Esophagus muscularis mucosa (tissue), 4 donors: ENCODE measurements at places on chromosomes 7 and 10. TPM values are rescaled to one million over a fixed set of nuclear protein-coding genes. Genes with fewer than 3 reads are reported as not detected.

Gene COMTD1
- 32.3 TPM for total RNA-seq

DNA sequence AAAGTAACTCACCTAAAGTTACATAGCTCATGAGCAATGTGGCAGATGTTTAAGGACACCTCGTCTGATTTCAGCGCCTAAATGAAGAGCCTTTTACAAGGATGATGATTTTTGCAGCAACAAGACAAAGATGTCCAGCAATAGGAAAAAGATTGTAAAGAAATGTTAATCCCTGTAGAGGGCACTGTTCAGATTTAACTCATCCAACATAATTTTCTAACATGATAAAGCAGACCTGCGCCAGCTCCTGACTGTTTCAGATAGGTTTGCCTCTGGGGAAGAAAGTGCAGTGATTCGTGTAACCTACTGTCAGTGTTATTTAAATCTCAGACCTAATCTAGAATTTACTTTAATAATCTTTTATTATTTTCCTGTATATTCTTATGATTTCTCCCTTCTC, 595.2 kb downstream of the AUTS2 start:
- H3K27ac ChIP-seq, result no peak overlapping the region
- H3K4me3 ChIP-seq, result no peak overlapping the region

GRCh38 chr7:105734233-105734632, 142.2 kb downstream of the ATXN7L1 start:
- no peak overlapping the region for H3K27ac ChIP-seq
- H3K4me1 ChIP-seq, result peaks cover 12% of the 10 kb centered on the region
- no peaks in the 10 kb centered on the region for H3K27me3 ChIP-seq
- no peaks in the 10 kb centered on the region for H3K36me3 ChIP-seq
- DNase-seq, result no peak

GRCh38 chr10:106707657-106708056, 456.8 kb downstream of the SORCS1 start:
- no peaks in the 10 kb centered on the region for H3K27me3 ChIP-seq
- H3K27ac ChIP-seq, result no peak overlapping the region
- H3K36me3 ChIP-seq, result no peaks in the 10 kb centered on the region
- no peak overlapping the region for H3K4me3 ChIP-seq
- no peaks in the 10 kb centered on the region for H3K4me1 ChIP-seq

- peak; percentile 74 for DNase-seq
- H3K27me3 ChIP-seq, result no peaks in the 10 kb centered on the region
- H3K36me3 ChIP-seq, result no peaks in the 10 kb centered on the region
- no peaks in the 10 kb centered on the region for H3K4me1 ChIP-seq
- H3K4me3 ChIP-seq, result no peak overlapping the region
Observed at GRCh38 chr7:3897430-3898372, 596.6 kb downstream of the SDK1 start.

- H3K4me1 ChIP-seq, result no peaks in the 10 kb centered on the region
- H3K4me3 ChIP-seq, result no peak overlapping the region
- H3K27ac ChIP-seq, result no peak overlapping the region
Observed at GRCh38 chr7:57225666-57226065, 93.4 kb upstream of the ZNF479 start.

- no peak overlapping the region for H3K4me3 ChIP-seq
- H3K27me3 ChIP-seq, result peaks cover 4% of the 10 kb centered on the region
- no peaks in the 10 kb centered on the region for H3K4me1 ChIP-seq
- no peaks in the 10 kb centered on the region for H3K36me3 ChIP-seq
Observed at GRCh38 chr10:1858048-1858447, 120.7 kb upstream of the ADARB2 start.

DNA sequence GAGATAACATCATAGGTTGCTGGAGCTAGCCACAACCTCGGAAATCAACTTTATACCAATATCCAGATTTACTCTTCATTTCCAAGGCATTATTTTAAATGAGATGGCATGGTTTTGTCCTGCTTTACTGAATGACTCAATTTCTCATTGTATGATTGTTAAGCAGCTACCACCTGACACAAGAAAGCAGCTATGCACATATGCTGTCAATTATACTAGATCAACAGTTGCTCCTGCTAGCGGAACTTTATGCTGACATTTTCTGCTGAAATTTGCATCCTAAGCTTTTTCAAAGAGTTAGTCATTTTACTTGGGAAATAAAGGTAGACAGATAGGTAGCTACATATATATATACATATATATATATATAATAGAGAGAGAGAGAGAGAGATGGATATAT, 8.9 kb upstream of the CH25H start:
- H3K27me3 ChIP-seq, result no peaks in the 10 kb centered on the region
- H3K4me1 ChIP-seq, result peaks cover 4% of the 10 kb centered on the region
- H3K4me3 ChIP-seq, result no peak overlapping the region
- no peak overlapping the region for H3K27ac ChIP-seq
- DNase-seq, result no peak

- H3K27me3 ChIP-seq, result no peaks in the 10 kb centered on the region
- H3K27ac ChIP-seq, result no peak overlapping the region
- H3K36me3 ChIP-seq, result no peaks in the 10 kb centered on the region
- H3K4me1 ChIP-seq, result peaks cover 8% of the 10 kb centered on the region
- no peak for DNase-seq
- H3K4me3 ChIP-seq, result no peak overlapping the region
Observed at GRCh38 chr10:51010977-51011376, 63.3 kb upstream of the PRKG1 start.

DNA sequence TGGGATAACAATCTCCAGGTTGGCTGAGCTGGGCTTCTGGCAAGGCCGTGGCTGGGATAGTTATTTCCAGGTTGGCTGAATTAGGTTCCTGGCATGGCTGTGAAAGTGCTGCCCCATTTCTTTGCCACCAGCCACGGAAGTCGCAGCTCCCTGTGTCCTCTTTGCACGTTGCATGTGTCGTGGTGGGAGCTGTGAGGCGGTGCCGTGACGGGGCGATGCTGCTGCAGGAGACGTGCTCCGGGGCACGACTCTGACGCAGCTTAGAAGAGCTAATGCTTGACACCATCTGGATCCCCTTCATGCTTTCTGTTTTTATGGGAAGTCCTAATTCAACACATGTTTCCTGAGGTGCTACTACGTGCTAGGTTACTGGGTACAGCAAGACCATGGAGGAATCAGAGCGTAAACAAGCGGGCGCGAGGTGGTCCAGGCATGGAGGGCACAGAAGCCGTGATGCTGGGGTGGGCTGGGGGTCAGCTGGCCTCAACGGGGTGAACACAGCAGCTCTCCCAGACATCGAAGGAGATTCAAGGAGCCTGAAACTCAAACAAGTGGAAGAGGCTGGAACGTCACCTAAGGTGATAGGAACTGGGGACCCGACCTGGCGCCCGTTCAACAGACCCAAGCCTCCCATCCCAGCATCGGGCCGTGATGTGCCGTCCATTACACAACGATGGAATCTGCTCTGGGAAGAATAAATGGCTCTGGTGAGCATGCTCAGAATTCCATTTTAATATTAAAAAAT, 407.1 kb downstream of the DNAJB6 start:
- H3K4me3 ChIP-seq, result no peak overlapping the region
- H3K27ac ChIP-seq, result no peak overlapping the region

DNA sequence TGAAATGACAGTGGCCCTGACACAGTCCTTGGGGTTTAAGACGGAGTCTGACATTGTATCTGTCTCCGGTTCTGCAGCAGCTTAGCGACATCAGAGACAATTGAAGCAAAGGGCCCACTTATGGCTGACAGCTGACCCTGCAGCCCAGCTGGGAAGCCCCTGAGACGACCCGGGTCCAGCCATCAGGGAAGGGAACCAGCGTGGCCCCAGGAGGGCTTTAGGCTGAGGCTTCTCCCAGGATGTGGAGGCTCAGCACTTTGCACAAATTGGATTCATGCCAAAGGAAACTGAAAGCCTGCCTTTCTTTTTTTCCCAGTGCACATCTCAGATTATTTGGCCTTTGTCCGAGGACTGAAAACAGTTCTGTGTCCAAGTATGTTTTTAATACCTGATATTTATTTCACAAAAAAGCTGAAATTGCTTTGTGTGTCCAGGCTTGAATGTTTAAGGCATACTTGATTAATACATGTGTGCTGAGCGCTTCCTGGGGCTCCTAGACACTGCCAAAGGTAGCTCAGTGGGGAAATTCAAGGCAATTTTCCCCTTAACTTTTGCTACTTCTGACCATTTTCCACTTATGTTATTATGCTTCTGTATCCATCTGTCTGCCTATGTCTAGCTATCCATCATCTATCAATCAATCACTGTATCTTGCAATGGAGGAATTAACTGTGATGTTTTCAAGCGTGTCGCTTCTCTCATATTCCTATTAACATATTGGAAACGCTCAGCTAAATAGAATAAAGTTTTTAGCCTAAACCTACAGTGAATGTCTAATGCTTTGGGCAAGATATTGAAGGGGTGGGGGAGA, 34.8 kb downstream of the KLF6 start:
- H3K36me3 ChIP-seq, result no peaks in the 10 kb centered on the region
- H3K4me1 ChIP-seq, result peaks cover 50% of the 10 kb centered on the region
- H3K27me3 ChIP-seq, result no peaks in the 10 kb centered on the region

GRCh38 chr7:107364787-107365186, 105.1 kb upstream of the GPR22 start:
- H3K27ac ChIP-seq, result no peak overlapping the region
- no peaks in the 10 kb centered on the region for H3K4me1 ChIP-seq
- DNase-seq, result no peak
- no peak overlapping the region for H3K4me3 ChIP-seq
- H3K27me3 ChIP-seq, result no peaks in the 10 kb centered on the region

GRCh38 chr10:76454506-76455140, 1023.2 kb downstream of the LRMDA start:
- H3K4me3 ChIP-seq, result no peak overlapping the region
- peaks cover 19% of the 10 kb centered on the region for H3K4me1 ChIP-seq
- peak overlapping the region; percentile 6 for H3K27ac ChIP-seq
- no peaks in the 10 kb centered on the region for H3K27me3 ChIP-seq

- H3K27ac ChIP-seq, result peak overlapping the region; percentile 95
- peak overlapping the region; percentile 74 for H3K4me3 ChIP-seq
- peaks cover 23% of the 10 kb centered on the region for H3K4me1 ChIP-seq
- DNase-seq, result no peak
Observed at GRCh38 chr7:92448205-92448747, 994 bp downstream of the GATAD1 start.

Gene SMKR1
- total RNA-seq, result 0.33 TPM

GRCh38 chr10:88820748-88821401, 18.3 kb downstream of the LIPM start:
- H3K27me3 ChIP-seq, result no peaks in the 10 kb centered on the region
- H3K27ac ChIP-seq, result no peak overlapping the region
- H3K36me3 ChIP-seq, result no peaks in the 10 kb centered on the region
- no peak for DNase-seq

DNA sequence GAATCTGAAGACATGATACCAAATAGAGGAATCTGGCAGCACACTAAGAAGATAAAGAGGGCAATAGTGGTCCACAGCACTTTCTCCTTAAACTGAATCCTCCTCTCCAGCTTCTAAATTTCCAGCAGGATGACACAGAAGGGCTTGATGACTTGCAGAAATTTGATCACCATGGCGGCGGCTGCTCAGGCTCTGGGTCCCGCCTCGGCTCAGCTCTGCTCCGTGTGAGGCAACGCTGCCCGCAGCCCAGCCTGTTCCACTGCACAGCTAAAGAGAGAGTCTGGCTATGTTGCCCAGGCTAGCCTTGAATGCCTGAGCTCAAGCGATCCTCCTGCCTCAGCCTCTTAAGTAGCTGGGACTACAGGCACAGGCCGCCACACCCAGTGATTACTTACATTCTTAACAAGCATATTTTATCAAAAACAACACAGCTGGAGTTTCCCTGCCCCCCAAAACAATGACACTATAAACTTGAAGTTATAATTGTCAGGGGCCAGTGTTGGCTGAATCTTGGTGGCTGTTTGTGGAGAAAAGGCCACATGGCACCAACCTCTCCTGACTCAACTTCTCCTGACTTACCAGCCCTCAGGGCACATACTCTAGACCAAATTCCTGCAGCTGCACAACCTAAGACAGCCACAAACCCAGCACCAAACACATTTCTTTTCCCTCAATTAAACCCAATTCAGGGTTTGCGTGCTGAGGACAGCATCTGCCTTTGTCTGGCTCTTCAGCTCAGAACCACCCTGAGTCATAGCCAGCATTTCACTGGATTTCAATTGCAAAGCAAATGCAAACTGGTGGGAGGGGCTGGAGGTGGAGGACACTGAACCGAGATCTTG, 11.6 kb upstream of the TNPO3 start:
- peaks cover 27% of the 10 kb centered on the region for H3K27me3 ChIP-seq
- no peaks in the 10 kb centered on the region for H3K4me1 ChIP-seq
- H3K4me3 ChIP-seq, result no peak overlapping the region
- H3K27ac ChIP-seq, result no peak overlapping the region
- DNase-seq, result no peak
- no peaks in the 10 kb centered on the region for H3K36me3 ChIP-seq

Gene VGF
- total RNA-seq, result 0.23 TPM

- no peak overlapping the region for H3K27ac ChIP-seq
- H3K4me1 ChIP-seq, result no peaks in the 10 kb centered on the region
- no peaks in the 10 kb centered on the region for H3K27me3 ChIP-seq
- no peak for DNase-seq
- H3K36me3 ChIP-seq, result no peaks in the 10 kb centered on the region
- H3K4me3 ChIP-seq, result no peak overlapping the region
Observed at GRCh38 chr7:17404006-17404405, 105.6 kb downstream of the AHR start.

DNA sequence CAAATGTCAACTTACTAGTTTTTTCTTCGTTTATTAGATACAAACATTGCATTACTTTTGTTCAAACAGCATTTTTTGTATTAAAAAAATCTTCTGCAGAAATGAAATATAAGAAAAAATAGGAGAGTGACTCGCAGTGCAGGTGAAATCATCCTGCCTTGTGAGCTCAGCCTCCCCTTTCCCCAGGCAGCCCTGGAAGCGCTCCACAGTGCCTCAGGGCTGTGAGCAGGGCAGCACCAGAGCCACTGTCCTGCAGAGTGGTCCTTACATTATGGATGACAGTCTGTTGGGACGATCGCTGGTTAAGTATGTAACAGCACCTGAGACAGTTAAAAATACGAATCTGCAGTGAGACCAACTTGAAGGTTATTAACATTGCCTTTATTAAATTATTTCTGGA, 695.4 kb upstream of the POM121L12 start:
- H3K27me3 ChIP-seq, result no peaks in the 10 kb centered on the region
- no peak overlapping the region for H3K27ac ChIP-seq
- H3K4me3 ChIP-seq, result no peak overlapping the region

DNA sequence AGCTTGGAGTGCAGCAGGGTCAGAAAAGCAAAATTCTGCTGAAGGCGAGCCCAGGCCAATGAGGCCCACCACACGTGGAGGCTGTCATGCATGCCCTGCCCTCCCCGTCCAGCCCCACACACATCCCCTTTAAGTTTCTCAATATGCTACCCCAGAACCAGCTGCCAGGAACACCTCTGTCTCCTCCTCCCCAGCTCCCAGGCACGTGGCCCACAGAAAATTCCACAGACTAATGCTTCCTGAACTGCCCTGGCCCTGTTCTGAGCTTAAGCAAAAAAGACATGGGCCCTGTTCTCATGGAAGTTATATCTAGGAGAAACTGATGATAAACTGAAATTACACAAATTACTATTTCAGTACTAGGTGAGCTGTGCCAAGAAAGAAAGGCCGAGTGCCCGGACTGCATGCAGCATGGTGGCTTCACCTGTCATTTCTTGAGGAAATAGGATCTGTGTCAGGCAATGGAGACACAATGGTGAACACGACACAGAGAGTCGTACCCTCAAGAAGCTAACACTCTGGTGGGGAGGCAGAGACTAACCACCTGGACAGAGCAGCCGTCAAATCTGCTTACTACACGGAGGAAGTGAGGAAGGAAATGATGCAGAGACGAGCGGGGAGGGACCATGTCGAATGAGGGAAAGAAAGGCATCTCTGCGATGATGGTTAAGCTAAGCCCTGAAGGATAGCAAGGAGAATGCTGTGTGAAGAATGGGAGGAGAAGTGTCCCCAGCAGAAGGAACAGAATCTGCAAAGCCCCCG, 44.5 kb downstream of the PODXL start:
- H3K4me1 ChIP-seq, result peaks cover 27% of the 10 kb centered on the region
- H3K27ac ChIP-seq, result peak overlapping the region; percentile 54
- H3K4me3 ChIP-seq, result no peak overlapping the region
- DNase-seq, result peak; percentile 86

Gene CALN1
- total RNA-seq, result 0.06 TPM
